ENCODE measurements at places on chromosomes 16 and 17.

DNA sequence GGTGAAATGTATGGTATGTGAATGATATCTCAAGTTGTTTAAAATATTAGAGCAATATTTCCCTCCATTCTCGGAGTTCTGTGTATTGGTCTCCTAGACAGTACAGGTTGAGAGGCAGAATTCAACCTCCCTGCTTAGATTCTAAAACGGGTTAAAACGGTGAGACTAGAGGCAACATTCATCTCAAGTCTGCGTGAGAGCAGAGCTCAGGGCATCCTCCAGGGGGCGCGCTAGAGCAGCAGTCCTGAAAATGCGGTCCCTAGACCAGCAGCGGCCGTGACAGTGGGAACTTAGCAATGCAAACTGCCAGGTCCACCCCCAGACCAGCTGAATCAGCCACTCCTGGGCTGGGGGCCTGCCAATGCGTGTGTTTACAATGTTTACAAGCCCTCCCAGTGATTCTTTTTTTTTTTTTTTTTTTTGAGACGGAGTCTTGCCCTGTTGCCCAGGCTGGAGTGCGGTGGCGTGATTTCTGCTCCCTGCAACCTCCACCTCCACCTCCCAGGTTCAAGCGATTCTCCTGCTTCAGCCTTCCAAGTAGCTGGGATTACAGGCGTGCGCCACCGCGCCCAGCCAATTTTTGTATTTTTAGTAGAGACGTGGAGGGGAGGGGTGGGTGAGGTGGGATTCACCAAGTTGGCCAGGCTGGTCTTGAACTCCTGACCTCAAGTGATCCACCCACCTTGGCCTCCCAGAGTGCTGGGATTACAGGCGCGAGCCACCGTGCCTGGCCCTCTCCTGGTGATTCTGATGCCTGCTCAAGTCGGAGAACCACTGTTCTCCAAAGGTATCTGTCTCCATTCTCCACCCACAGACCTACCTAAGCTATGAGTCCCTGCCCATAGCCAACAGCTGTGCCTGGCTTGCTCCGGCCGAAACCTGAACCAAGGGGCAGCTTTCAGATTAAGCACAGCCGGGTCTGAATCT, 24.2 kb downstream of the KLHL36 start:
- peak; percentile 59 for DNase-seq

DNA sequence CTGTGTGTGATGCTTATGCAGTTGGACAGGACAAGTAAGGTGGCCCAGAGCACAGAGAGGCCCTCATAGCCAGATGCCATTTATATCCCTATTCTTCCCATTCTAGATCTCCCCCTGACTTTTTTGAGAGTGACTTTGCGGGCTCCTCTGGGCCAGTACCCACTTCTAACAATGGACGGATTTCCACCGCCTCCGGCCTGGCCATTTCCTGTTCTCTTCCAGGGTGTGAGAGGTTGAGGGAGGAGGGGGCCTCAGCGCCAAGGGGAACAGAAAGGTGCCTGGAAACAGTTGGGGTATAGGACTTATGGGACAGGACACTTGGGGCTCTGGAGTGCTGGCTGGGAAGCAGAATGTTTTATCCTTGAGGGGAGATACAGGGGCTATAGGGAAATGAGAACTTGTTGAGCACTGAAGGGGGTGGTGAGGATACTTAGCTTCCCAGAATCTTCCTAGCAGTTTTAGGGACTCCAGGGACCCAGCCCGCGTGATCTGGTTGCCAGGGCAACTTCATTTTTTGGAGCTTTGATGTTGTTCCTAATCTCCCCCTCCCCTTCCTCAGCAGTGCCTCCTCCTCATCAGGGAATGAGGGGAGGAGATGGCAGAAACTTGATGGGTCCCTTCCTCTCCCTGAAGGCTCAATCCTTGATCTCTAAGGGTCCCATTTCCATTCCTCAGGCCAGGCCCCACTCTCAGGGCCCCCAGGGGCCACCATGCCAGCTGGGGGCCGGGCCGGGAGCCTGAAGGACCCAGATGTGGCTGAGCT, 3.6 kb downstream of the TAOK2 start:
- no peak for DNase-seq

DNA sequence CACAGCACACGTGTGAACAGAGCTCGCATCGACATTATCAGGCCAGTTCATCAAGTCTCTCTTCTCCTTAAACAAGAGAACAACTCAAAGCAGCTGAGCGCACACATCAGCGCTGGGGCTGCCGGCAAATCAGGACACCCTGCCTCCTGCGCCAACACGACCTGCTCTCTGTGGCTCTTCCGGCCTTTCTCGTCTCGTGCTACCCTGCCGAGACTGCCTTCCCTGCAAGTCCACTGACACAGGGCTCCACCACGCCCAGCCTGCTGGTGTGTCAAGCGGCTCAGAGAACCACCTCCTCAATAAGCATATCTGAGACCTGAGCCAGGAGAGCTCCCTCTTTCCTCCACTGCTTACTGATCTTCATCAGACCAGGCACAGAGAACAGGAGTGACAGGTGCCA, 96.9 kb downstream of the ZNF778 start:
- DNase-seq = no peak

DNA sequence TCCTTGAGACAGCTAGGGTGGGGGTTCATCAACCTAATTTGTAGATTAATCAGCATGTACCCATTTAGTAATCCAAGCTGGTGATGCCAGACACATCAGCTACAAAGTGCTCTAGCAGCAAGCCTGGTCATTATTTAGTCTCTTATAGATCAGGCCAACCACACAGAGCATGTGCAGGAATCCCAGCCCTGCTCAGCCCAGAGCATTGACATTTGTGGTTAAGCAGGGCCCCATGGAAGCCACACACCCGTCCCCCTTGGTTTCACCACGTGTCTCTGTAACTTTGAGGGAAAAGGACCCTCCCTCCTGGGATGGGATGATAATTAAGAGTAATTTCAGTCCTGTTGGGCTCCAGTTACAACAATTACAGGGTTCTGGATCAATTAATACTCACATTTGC, 268.8 kb upstream of the RPL38 start:
- no peak for DNase-seq

- DNase-seq = no peak
Observed at GRCh38 chr16:11302977-11303376, 21.8 kb upstream of the PRM1 start.

- DNase-seq = no peak
Observed at GRCh38 chr16:82157534-82157812, 12.6 kb downstream of the MPHOSPH6 start.

DNA sequence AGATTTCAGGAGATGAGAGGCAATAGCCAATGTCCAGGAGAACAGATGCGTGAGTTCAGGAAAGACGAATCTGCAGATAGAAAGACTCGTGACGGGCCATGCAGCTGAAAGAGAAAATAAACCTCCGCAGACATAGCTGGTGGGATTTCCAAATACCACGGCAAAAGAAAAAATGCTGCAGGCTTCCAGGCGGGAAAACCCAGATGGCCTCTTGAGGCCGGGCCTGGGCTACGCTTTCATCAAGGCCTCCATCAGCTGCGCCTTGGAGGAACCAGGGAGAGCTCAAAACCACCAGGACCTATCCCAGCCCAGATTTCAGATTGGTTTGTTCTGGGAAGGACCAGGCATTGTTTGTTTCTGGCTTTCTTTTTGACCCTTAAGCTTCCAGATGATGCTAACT, 16.7 kb downstream of the CCDC40 start:
- DNase-seq = no peak

DNA sequence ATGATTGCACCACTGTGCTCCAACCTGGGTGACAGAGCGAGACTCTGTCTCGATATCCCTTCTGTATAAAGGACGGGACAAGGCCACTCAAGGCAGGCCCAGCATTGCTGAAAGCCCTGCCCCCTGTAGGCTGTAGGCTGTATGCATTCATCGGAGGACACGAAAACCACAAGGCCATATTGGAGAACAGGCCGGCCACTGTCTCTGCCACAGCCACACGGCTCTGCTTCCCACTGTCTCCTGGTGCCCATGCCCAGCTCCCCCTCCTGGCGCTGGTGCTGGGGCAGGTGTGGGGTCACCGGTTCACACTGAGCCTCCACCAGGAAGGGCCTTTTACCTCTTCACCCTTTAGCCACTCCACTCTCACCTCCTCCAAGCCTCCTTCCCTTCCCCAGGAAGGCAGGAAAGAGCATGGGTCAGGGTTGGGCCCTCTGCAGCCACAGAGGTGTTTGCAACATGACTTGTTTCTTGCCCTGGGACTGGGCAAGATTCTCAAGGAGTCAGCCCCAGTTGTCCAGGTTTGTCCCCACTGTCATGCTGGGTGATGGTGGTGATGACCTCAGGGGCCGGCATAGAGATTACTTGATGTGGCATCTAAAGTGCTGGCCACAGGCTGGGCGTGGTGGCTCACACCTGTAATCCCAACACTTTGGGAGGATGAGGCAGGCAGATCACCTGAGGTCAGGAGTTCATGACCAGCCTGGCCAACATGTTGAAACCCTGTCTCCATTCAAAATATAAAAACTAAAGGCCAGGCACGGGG, 5.3 kb upstream of the NTN3 start:
- DNase-seq = no peak

- DNase-seq = no peak
Observed at GRCh38 chr17:3915995-3916696, at the start of gene P2RX1. Gene P2RX1, minus strand, starts transcription at chr17:3916465. Its CDS starts 240 bp downstream, at chr17:3916225.

- DNase-seq = no peak
Observed at GRCh38 chr16:13463619-13464018, 456.3 kb upstream of the ERCC4 start.

GRCh38 chr17:1511756-1512321, 4.6 kb downstream of the INPP5K start:
- DNase-seq = no peak

- DNase-seq = peak; percentile 100
Observed at GRCh38 chr16:84836234-84836647, 16.5 kb downstream of the CRISPLD2 start.

GRCh38 chr17:10992106-10992880, 154.4 kb upstream of the PIRT start:
- DNase-seq = no peak

DNA sequence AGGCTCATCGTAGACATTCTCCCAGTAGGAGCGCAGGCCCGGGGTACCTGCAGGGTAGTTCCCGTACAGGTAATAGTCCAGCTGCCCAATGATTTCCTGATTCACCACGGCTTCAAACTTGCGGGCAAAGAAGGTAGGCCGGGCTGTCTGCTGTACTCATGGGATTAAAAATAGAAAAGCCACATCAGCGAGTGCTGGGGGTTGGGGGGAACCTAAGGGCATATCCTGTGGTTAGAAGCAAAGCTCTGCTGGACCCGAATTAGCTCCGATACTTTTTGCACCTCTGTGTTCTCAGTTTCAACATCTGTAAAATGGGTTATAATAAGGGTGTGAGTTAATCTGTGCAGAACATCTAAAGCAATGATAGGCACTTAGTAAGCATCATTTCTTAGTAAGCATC, 336.2 kb downstream of the XYLT1 start:
- no peak for DNase-seq

- no peak for DNase-seq
Observed at GRCh38 chr16:77612596-77612995, 109.7 kb upstream of the NUDT7 start.

- DNase-seq = no peak
Observed at GRCh38 chr17:60559995-60560859, 34.2 kb upstream of the APPBP2 start.

GRCh38 chr17:65572186-65572580, 10.7 kb upstream of the AXIN2 start:
- DNase-seq = no peak

- DNase-seq = peak; percentile 67
Observed at GRCh38 chr16:19559242-19559910, 3.9 kb downstream of the VPS35L start.

DNA sequence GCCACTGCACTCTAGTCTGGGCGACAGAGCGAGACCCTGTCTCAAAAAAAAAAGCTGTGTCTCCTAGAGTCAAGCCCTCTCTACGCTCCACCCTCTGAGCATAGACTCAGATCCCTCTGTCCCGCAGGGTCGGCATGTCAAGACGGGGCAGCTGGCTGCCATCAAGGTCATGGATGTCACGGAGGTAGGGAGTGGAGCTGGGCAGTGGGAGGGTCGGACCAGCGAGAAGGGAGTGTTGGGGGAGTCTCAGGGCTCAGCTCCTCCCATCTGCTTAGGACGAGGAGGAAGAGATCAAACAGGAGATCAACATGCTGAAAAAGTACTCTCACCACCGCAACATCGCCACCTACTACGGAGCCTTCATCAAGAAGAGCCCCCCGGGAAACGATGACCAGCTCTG, 18.5 kb upstream of the C17orf107 start:
- DNase-seq = no peak

GRCh38 chr16:27432558-27432957, 30.6 kb downstream of the IL21R start:
- peak; percentile 84 for DNase-seq

DNA sequence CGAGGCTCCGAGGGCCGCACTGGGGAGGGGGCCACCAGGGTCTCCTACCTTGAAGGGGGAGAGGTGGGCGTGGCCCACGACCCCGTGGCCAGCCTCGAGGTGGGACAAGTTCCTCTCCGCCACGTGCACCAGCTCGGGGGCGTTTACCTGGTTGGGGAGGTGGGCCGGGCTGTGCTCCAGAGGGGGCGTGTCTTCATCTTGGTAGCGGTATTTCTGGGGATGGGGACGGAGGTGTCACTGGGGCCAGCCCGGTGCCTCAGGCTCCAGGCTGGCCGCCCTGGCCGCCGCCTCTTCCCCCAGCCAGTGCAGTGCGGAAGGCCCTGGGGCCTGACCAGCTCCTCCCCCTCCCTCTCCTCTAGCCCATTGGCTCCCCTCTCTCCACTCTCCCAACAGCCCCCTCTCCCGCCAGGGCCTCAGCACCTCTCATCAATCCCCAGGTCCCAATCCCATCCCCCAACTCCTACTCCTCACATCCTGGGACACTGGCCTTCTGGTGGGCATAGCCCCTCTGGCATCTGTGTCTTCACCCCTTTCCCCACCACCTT, 11.5 kb downstream of the DLG4 start:
- DNase-seq = no peak
